ENCODE measurements at places on chromosomes 7 and 10. TPM values are rescaled to one million over a fixed set of nuclear protein-coding genes. Genes with fewer than 3 reads are reported as not detected.

SPDYE1 gene
- not detected for total RNA-seq

RAMP3 gene
- total RNA-seq = not detected

FXYD4 gene
- not detected for total RNA-seq

SEMA4G gene
- total RNA-seq = 0.16 TPM

TRIM56 gene
- 67.9 TPM for total RNA-seq

HOXA10 gene
- not detected for total RNA-seq

INHBA gene
- total RNA-seq = not detected

VWDE gene
- total RNA-seq = 4.4 TPM

EGR2 gene
- 1.3 TPM for total RNA-seq

NEUROG3 gene
- total RNA-seq = not detected

CRYGN gene
- total RNA-seq = 0.50 TPM

PRF1 gene
- 265 TPM for total RNA-seq

SORCS1 gene
- total RNA-seq = not detected

CPA4 gene
- not detected for total RNA-seq

MCM10 gene
- 73.5 TPM for total RNA-seq

TMEM225B gene
- 1.2 TPM for total RNA-seq

ASL gene
- total RNA-seq = 29.9 TPM

SFTPA1 gene
- not detected for total RNA-seq

MORN4 gene
- 1.1 TPM for total RNA-seq

LRRC18 gene
- not detected for total RNA-seq

PTF1A gene
- total RNA-seq = not detected

HTR7 gene
- not detected for total RNA-seq

LAMB4 gene
- not detected for total RNA-seq

CPXM2 gene
- total RNA-seq = not detected

ARMC3 gene
- total RNA-seq = not detected

LRRC61 gene
- 21.4 TPM for total RNA-seq

DNAJC12 gene
- total RNA-seq = 2.6 TPM
